Esophagus squamous epithelium (tissue), 5 donors: ENCODE measurements at places on chromosomes 4 and X. TPM values are rescaled to one million over a fixed set of nuclear protein-coding genes. Genes with fewer than 3 reads are reported as not detected.

The NDST3 gene
- not detected for total RNA-seq

The SPACA5 gene
- total RNA-seq = not detected

The AKAP17A gene
- total RNA-seq = 38.7 TPM

The CT83 gene
- not detected for total RNA-seq

The FGD1 gene
- total RNA-seq = 6.0 TPM

The AKAP14 gene
- not detected for total RNA-seq

The MSMO1 gene
- 122 TPM for total RNA-seq

GRCh38 chr4:139753686-139754085, 88.1 kb downstream of the MGST2 start:
- H3K36me3 ChIP-seq = no peaks in the 10 kb centered on the region
- no peaks in the 10 kb centered on the region for H3K4me1 ChIP-seq
- DNase-seq = no peak
- no peak overlapping the region for H3K27ac ChIP-seq

- no peaks in the 10 kb centered on the region for H3K36me3 ChIP-seq
- H3K27me3 ChIP-seq = no peaks in the 10 kb centered on the region
- DNase-seq = no peak
- H3K4me1 ChIP-seq = no peaks in the 10 kb centered on the region
- H3K4me3 ChIP-seq = peak overlapping the region; percentile 17
Observed at GRCh38 chr4:131974730-131975129, 1174.4 kb upstream of the PCDH10 start.

DNA sequence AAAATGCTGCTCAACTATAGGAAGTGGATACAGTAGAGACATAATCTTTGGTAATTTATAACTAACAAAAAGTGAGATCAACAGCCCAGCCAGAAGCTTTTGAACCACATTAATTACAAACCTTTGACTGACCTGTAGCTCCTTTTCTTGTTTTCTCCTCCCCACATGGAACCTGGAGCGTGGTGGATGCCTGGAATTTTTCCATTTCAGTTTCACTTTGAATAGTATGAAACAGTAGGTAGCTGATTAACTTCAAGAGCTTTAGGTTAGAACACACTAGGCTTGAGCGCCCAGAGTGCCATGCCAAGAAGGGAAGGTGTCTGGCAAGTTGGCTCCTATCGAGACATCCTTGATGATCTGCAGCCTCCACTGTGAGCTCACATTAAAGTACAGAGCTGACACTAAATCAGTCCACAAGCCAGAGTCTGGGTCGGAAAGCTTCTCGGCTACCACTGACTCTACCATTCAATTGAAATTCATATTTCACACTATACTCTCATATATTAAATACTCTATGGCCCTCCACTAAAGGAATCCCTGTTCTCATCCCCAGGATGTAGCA, 143.4 kb downstream of the GLRA2 start:
- H3K4me1 ChIP-seq = no peaks in the 10 kb centered on the region
- H3K4me3 ChIP-seq = no peak overlapping the region
- DNase-seq = no peak
- H3K36me3 ChIP-seq = no peaks in the 10 kb centered on the region
- H3K27me3 ChIP-seq = no peaks in the 10 kb centered on the region
- no peak overlapping the region for H3K27ac ChIP-seq

- H3K27me3 ChIP-seq = no peaks in the 10 kb centered on the region
- no peak overlapping the region for H3K4me3 ChIP-seq
Observed at GRCh38 chrX:9153300-9153699, 119.4 kb upstream of the FAM9B start.

- DNase-seq = no peak
- no peak overlapping the region for H3K4me3 ChIP-seq
- H3K36me3 ChIP-seq = no peaks in the 10 kb centered on the region
- H3K27ac ChIP-seq = no peak overlapping the region
- no peaks in the 10 kb centered on the region for H3K4me1 ChIP-seq
- no peaks in the 10 kb centered on the region for H3K27me3 ChIP-seq
Observed at GRCh38 chr4:185987961-185988627, 80.9 kb upstream of the TLR3 start.

GRCh38 chrX:38275615-38276014, 51.7 kb downstream of the RPGR start:
- no peak overlapping the region for H3K4me3 ChIP-seq
- no peaks in the 10 kb centered on the region for H3K4me1 ChIP-seq
- no peak overlapping the region for H3K27ac ChIP-seq
- H3K36me3 ChIP-seq = no peaks in the 10 kb centered on the region

DNA sequence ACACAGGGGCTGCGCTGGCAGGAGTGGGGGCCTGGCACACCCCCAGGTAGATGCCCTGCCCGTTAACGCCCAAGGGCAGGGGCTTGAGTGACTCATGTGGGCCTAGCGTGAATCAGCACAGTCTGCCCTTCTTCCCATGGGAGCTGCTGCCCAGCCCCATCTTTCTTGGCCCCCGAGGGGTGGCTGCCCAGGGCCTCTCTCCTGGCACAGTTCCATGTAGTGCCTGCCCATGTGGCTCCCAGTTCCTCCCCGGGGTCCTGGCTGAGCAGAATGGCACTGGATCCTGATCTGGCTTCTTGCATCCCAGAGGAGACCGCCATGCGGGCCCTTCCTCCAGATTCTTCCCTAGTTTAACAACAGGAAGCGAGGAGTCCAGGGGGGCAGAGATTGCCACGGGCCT, 2.1 kb upstream of the AVPR2 start:
- H3K36me3 ChIP-seq = no peaks in the 10 kb centered on the region
- no peaks in the 10 kb centered on the region for H3K27me3 ChIP-seq
- no peak overlapping the region for H3K27ac ChIP-seq
- no peak overlapping the region for H3K4me3 ChIP-seq
- DNase-seq = no peak
- H3K4me1 ChIP-seq = no peaks in the 10 kb centered on the region

- DNase-seq = no peak
- no peaks in the 10 kb centered on the region for H3K27me3 ChIP-seq
- H3K4me1 ChIP-seq = no peaks in the 10 kb centered on the region
- no peak overlapping the region for H3K4me3 ChIP-seq
- no peak overlapping the region for H3K27ac ChIP-seq
Observed at GRCh38 chr4:144578681-144579080, 67.3 kb upstream of the HHIP start.

DNA sequence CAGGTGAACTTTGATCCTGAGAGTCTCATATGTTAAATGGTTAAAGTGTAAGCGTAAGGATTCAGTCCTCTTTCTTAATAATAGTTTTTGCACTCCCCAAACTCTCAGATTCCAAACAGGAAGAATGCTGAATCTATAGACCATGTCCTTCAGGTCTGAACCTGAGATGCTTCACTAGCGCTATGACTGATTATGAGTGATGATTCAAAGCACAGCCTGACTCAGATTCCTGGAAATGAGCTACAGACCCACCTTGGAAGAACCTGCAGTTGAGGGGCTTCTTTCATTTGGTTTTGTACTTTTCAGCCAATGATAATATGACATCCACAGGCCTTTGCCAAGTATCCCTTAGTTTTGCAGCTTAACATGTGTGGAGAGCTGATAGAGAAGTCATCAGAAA, 1.4 kb downstream of the EDNRA start:
- peaks cover 14% of the 10 kb centered on the region for H3K4me1 ChIP-seq
- no peak overlapping the region for H3K4me3 ChIP-seq
- peak overlapping the region; percentile 72 for H3K27ac ChIP-seq
- DNase-seq = no peak
- no peaks in the 10 kb centered on the region for H3K27me3 ChIP-seq

GRCh38 chrX:77628294-77629025, 157.6 kb downstream of the ATRX start:
- H3K36me3 ChIP-seq = no peaks in the 10 kb centered on the region
- DNase-seq = no peak
- no peak overlapping the region for H3K27ac ChIP-seq

DNA sequence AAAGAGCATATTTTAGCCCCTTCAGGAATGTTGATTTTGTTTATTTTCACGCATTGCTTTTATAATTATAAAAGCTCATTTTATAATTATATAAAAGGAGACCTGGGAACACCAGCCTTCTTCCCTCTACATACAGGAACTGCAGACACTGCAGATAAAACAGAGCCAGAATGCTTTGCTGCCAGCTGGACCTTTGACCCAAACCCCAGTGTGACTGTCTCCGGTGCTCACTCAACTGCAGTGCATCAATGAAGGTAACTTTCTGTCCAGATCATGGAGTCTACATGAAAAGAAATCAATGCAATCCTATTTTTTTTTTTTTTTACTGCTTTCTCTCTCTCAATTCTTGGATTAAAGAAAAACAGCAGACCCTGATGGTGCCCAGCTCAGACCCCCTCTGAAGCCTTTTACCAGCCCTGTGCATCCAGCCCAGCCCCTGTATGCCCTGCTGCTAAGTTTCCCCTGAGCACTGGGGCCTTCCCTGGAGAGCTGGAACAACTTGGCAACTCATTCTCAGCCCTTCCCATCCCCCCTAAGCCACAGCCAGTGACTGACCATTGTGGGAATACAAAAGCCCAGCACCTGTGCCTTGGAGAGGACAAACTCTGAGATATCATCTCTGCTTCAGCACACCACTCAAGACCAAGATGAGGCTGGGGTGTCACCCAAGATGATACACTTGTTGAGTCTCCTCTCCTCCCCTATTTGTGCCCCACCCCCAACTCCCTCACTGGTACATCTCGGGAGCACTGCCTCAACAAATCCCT, 182.1 kb downstream of the EVC2 start:
- no peaks in the 10 kb centered on the region for H3K27me3 ChIP-seq
- H3K27ac ChIP-seq = no peak overlapping the region
- H3K4me1 ChIP-seq = no peaks in the 10 kb centered on the region
- no peak overlapping the region for H3K4me3 ChIP-seq

- H3K4me1 ChIP-seq = peaks cover 36% of the 10 kb centered on the region
- H3K27ac ChIP-seq = no peak overlapping the region
- H3K36me3 ChIP-seq = no peaks in the 10 kb centered on the region
- no peak overlapping the region for H3K4me3 ChIP-seq
Observed at GRCh38 chr4:148015468-148015867, 283.6 kb downstream of the ARHGAP10 start.

GRCh38 chr4:188596021-188596420, 456.8 kb downstream of the TRIML1 start:
- no peaks in the 10 kb centered on the region for H3K36me3 ChIP-seq
- H3K27me3 ChIP-seq = no peaks in the 10 kb centered on the region
- H3K4me3 ChIP-seq = no peak overlapping the region
- H3K4me1 ChIP-seq = no peaks in the 10 kb centered on the region
- no peak for DNase-seq
- H3K27ac ChIP-seq = no peak overlapping the region

DNA sequence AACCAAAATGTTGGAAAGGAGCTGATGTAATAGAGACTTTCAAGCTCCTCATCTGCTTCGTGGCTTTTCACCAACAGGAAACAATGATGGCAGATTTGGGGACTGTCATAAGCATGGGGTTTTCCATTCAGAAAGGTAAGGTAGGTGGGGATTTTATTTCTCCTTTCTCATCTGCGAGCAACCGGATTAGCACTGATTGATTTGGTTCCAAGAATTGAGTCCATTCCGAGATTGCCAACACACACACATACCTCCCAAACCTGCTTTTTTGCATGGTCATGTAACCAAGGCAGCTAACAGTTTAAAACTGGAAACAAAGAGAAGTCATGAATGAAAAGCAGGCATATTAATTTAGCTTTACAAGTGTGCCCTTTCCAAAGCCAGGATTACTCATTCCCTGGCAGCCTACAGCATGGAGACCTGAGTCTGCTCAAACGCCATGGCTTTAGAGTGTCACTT, 63.0 kb upstream of the LNX1 start:
- no peaks in the 10 kb centered on the region for H3K36me3 ChIP-seq
- no peaks in the 10 kb centered on the region for H3K27me3 ChIP-seq
- DNase-seq = no peak
- peak overlapping the region; percentile 73 for H3K27ac ChIP-seq
- peaks cover 46% of the 10 kb centered on the region for H3K4me1 ChIP-seq

DNA sequence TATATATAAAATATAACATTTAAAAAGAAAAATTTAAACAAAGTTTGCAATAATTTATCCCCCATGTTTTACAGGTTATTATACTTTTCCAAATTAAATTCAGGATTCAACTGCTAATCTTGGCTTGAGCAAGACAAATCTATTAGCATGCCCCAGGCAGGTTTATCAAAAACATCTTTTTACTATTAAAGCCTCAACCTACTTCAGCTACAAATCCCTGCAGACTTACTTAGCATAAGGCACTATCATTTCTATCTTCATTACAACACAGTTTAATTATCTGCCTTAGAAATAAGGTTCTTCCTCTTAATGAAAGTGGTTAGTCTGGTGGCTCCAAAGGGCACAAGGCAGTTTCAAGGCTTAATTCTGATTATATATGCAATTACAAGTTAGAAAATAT, 477.6 kb downstream of the PACRGL start:
- H3K4me3 ChIP-seq = no peak overlapping the region
- no peak overlapping the region for H3K27ac ChIP-seq
- H3K36me3 ChIP-seq = no peaks in the 10 kb centered on the region
- no peaks in the 10 kb centered on the region for H3K27me3 ChIP-seq
- no peak for DNase-seq

- H3K4me1 ChIP-seq = no peaks in the 10 kb centered on the region
- H3K27ac ChIP-seq = no peak overlapping the region
- H3K36me3 ChIP-seq = no peaks in the 10 kb centered on the region
- no peak for DNase-seq
Observed at GRCh38 chrX:83916525-83916924, 55.6 kb downstream of the CYLC1 start.

- H3K27ac ChIP-seq = no peak overlapping the region
- H3K4me3 ChIP-seq = no peak overlapping the region
- no peak for DNase-seq
- no peaks in the 10 kb centered on the region for H3K27me3 ChIP-seq
- no peaks in the 10 kb centered on the region for H3K4me1 ChIP-seq
Observed at GRCh38 chr4:23981328-23981727, 91.5 kb upstream of the PPARGC1A start.

- DNase-seq = no peak
- no peak overlapping the region for H3K4me3 ChIP-seq
- H3K27me3 ChIP-seq = no peaks in the 10 kb centered on the region
- H3K4me1 ChIP-seq = no peaks in the 10 kb centered on the region
- no peaks in the 10 kb centered on the region for H3K36me3 ChIP-seq
Observed at GRCh38 chr4:110480031-110480549, 4.1 kb downstream of the ENPEP start.

- no peak overlapping the region for H3K27ac ChIP-seq
- no peaks in the 10 kb centered on the region for H3K27me3 ChIP-seq
- no peak overlapping the region for H3K4me3 ChIP-seq
- H3K4me1 ChIP-seq = no peaks in the 10 kb centered on the region
- no peaks in the 10 kb centered on the region for H3K36me3 ChIP-seq
Observed at GRCh38 chr4:152236519-152237056, 299.3 kb downstream of the FBXW7 start.

DNA sequence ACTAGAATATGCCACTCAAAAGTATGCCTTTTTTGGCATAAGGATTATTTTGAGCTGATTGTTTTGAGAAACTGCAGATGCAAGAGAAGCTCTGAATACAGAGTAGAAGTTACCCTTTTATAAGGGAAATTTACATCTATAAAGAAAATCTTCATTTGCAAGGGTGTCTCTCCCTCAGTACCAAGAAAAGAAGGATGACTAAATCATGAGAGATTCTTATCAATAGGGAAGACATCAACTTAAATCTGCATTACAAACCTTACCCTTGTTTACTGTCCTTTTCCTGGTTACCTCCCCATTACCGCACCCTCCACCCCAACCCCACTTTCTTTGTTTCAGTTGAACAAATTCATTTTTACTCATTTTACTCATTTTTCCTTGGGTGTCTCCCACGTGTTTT, 62.5 kb downstream of the RLIM start:
- H3K4me3 ChIP-seq = no peak overlapping the region
- no peaks in the 10 kb centered on the region for H3K36me3 ChIP-seq
- no peaks in the 10 kb centered on the region for H3K27me3 ChIP-seq
- no peak for DNase-seq
- H3K27ac ChIP-seq = no peak overlapping the region
- no peaks in the 10 kb centered on the region for H3K4me1 ChIP-seq
